Stimulated activated CD4-positive, alpha-beta T cell treated with anti-CD3 and anti-CD28 coated beads, Interleukin-4, amount 100 ng/mL, for 4 hours (primary cell): ENCODE measurements at places on chromosomes 2 and 18.

GRCh38 chr2:232363784-232364615, 14.6 kb upstream of the ALPP start:
- DNase-seq = no peak

- no peak for DNase-seq
These were observed 2.4 kb upstream of the STK11IP start for GRCh38 chr2:219595256-219595655.

DNA sequence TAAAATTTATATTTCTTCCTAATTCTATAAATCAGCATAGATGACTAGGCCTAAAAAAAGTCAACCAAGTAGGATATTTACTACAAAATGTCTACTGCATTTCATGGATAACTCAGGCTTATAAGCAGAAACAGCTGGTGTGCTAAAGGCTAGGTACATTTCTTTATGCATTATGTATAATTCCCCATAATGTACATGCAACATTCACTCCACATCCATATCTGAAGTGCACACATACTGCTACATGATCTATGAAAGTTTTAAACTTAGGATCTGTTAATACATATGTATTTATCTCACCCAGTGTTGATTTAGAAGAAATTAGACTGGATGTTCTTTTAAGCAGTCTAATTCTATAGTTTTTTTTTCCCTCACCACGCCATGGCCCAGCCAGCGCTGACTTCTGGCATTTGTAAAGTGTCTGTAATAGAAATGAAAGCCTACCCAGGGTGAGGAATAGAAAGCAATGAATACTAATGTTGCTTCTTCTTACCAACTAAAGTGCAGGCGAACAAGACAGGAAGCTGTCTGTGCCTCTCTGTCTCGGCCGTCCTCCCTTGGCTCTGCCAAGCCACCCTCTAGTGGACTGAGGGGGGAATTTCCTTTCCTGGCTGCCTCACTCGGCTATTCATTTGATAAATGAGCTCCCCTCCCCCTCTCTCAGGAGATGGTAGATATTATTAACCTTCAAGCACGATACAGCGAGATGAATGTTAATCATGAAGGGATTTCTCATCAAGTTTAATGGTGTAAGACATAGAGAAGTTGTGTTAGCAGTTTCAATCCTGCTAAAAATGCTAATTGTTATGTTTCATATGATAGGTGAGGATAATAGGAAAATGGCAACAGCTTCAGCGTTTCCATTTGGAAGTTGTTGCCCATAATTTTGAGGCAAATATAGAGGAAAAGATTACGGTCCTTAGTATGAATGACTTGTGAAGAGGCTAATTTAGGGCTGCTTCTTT, 384.5 kb downstream of the MTX2 start:
- peak; percentile 6 for DNase-seq

- DNase-seq = peak; percentile 67
These were observed 683 bp downstream of the STK39 start for GRCh38 chr2:168246483-168247340.

- DNase-seq = no peak
These were observed 91.0 kb downstream of the TMEM185B start for GRCh38 chr2:120132190-120132589.

- no peak for DNase-seq
These were observed 431.3 kb upstream of the MYT1L start for GRCh38 chr2:2762166-2762908.

DNA sequence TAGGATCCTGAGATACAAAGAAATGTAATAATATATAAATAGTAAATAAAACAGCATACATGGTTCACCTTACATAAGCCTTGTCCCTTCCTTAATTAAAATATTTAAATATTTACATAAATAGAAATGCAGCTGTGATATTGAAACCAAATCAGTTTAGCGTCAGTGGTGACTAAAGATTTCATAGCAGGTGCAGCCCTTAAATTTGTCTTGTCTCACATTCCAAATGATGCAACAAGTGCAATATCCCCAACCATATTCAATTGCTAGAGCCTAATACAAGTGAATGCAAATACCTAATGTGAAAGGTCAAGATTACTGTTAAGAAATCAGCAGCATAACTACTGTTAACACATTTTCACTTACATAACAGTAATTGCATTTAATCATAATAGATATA, 539.5 kb downstream of the NYAP2 start:
- DNase-seq = no peak

DNA sequence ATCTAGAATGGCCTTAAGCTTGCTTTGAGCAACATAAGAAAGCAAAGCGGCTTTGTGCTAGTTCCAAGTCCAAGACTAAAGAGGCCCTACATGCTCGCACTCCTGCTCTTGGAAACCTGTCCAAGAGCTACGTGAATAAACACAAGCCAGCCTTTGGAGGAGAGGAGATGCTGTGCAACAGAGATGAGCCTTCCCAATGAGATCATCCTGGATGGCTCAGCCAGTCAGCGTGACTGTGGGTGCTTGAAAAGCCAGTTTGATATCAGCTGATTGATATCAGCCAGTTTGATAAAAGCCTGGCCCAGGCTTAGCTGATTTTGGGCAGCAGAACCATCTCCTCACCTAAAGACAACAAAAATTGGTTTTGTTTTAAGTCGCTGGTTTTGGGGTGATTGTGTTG, 481.0 kb upstream of the DSEL start:
- DNase-seq = no peak
